Erythroblast (primary cell): ENCODE measurements at places on chromosomes 2 and 18.

GRCh38 chr18:10122988-10123950 is 209.5 kb downstream of the VAPA start:
- DNase-seq = no peak

GRCh38 chr2:38631976-38632375 is 29.2 kb upstream of the HNRNPLL start:
- DNase-seq = no peak

GRCh38 chr18:75309564-75309963 is 99.0 kb downstream of the TSHZ1 start:
- no peak for DNase-seq

GRCh38 chr2:181483876-181484275 is 26.7 kb downstream of the ITGA4 start:
- DNase-seq = no peak

- DNase-seq = no peak
These were observed 217.3 kb downstream of the VAPA start for GRCh38 chr18:10131081-10131459.

- DNase-seq = no peak
These were observed 265.7 kb downstream of the MEIS1 start for GRCh38 chr2:66700677-66701066.

DNA sequence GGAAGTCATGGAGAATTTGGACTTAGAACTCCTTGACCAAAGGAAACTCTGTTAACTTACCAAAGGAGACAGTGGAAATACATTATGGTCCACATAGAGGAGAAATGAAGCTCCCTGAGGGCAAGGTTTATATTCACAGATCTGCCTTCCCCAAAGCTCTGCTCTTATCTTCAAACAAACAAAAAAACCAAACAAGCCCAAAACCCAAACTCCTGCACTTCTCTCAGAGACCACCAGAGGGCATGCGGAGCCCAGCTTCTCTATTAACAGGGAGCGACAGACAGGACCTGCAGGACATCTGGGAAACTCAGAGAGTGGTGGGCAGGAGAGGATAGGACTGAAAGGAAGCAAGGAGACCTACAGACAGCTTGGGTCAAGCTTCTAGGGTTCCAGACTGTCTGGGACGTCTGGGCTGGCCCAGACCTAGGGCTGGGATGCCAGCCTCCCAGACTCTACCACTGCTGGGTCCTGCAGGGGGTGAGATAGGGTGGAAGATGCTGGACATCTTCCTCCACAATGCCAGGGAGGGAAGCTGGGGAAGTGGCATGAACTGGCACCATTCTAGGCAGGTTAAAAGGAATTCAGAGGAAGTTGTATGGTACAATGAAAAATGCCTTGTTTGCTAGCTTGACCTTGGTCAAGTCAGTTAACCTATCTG is 4.0 kb upstream of the WNT10A start:
- peak; percentile 73 for DNase-seq

DNA sequence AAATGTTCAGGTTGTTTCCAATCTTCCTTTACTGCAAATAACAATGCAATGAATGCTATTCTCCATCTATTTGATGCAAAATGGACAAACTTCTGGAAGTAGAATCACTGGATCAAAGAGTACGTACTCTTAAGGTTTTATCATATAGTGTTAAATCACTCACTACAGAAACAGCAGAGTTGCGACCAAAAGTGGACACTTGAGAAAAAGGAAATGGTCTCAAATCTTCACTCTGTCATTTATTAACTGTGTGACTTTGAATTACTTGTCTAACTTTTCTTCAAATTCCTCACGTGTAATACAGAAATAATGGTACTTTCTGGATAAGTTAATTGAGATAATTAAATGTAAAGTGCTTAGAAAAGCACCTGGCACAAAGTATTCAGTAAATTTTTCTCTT is 78.1 kb downstream of the CERKL start:
- no peak for DNase-seq

DNA sequence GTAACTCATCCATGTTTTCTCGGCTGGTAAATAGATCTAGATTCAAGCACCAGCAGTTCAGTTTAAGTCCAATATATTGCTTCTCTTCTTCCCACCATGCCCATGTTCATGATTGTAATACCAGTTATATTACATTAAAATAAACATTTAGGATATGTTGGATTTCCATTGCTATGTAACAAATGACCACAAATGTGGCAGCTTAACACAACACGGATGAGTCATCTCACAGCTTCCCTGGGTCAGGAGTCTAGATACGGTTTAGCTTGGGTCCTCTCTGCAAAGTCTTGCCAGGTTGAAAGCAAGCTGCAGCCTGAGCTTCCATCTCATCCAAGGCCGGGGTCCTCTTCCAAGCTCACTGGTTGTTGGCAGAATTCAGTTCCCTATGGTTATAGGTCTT is 39.4 kb upstream of the SMAD2 start:
- DNase-seq = no peak

DNA sequence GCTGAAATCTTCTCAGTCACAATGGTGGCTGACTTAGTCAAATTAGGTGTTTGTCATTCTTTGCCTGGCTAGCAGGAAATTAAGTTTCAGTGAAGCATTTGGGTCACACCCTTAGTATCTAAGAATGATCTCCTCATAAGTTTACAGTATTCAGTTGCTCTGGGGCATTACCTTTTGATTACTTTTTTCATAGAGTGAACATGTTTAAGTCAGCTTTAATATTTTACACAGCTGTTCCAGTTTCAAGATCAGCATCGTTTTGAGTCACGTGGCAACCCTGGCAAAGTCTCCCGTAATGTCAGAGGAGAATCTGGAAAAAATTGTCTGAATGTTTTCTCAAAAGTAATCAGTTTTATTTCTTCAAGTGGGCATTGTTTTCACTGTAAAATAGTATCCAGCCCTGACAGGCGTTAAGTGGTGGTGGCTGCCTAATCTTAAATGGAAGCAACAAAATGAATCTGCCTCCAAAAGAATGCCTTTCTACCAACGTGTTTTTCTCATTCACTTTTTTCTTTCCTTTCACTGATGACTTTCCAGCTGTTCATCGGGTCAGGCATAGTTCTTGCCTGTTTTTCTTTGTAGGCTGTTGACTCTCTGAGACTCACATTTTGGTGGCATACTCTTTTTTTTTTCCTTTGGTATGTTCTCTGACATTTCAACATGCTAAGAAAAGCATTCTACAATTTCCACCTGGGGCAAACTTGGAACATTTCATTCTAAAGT is 319.6 kb upstream of the TCF4 start:
- DNase-seq = no peak
